ENCODE measurements at places on chromosomes 3 and 15.

GRCh38 chr3:130934442-130935089 is 40.7 kb downstream of the ATP2C1 start:
- DNase-seq = no peak

GRCh38 chr3:43736558-43737440 is 46.1 kb downstream of the ABHD5 start:
- no peak for DNase-seq

- DNase-seq = no peak
Observed at GRCh38 chr3:41579861-41580260, 380.6 kb downstream of the CTNNB1 start.

DNA sequence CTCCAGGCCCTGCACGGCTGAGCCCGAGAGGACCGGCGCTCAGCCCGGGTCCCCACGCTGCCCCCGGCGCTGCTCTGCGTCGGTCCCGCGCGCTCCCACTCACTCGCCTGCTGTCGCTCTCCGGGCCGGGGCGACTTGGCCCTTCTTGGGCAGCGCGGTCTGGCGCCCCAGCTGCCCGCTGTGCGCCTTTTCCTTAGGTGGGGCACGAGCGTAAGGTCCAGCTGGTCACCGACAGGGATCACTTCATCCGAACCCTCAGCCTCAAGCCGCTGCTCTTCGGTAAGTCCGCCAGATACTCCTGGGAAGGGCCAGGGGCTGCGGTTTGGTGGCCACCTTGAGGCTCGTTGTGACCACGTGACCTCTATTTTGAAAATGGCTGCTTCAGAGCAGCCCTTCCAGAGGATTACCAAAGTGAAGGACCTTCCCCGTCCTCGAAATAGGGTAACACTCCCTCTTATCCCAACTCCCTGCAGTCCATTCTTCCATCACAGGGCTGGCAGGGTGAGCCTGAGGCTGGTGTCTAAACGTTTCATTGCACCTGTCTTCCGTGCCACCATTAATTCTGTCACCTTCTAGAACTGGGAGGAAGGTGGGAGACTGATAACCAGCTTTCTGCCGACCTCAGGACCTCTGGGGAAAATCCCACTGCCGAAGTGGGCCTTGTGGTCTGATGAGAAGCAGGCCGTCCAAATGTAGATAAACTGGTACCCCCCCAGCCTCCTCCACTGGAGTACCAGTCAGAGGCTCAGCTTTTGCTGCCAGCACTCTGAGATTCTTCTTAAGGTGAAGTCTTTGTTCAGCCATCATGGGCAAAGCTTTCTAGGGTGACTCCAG is 812 bp downstream of the P4HTM start:
- DNase-seq = no peak

DNA sequence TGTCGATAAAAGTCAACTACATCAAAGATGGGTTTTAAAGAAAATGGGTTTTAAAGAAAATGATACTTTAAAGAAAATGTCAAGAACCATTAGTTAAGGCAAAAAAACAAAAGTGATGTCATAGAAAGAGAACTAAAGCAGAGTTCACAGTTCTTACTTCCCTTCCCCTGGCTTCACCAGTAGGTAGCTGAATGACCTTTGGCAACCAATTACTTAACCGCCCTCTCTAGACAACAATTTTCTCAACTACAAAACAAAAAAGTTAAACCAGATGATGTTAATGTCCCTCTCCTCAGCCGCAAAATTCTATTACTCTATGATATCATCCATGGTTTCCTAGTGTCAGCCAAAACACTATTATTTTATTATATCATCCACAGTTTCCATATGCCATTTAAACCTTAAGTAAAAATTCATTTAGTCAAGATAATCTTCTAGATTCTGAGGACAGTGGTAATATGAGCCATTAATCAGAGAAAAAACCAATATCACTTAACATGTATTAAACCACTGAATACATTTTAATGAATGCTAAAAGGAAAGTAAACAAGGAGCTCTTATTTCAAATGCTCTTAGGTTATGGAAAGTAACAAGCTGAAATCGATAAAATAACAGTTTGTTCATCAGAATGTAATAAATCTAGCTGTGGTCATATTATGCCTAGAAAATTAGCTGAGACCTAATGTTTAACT is 13.1 kb downstream of the RYK start:
- no peak for DNase-seq

DNA sequence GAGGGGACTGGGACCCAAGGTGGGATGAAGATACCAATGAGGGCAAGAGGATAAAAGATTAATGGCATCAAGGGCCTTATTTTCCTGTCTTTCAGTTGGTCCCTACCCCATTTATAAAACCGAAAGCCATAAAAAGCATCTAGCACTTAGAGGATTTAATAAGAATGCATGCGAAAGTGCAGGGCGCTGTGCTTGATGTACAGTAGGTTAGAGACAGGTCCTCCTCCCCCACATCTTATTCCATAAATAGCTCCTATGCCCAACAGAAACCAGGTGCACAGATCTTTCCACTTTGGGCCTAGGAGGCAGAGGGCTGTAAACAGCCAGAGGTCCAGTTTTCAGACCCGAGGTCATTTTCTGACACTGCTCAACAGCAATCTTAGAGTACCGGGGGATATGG is 1.2 kb downstream of the LPCAT4 start:
- no peak for DNase-seq

GRCh38 chr3:113124256-113124830 is 87.0 kb upstream of the BOC start:
- peak; percentile 11 for DNase-seq

DNA sequence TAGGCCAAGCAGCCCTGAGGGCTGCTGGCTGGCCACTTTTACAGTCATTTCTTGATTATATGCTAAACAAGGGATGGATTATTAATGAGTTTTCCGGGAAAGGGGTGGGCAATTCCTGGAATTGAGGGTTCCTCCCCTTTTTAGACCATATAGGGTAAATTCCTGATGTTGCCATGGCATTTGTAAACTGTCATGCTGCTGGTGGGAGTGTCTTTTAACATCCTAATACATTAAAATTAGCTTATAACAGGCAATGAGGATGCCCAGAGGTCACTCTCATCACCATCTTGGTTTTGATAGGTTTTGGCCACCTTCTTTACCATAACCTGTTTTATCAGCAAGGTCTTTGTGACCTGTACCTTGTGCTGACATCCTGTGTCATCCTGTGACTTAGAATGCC is 11.7 kb upstream of the PYDC2 start:
- DNase-seq = no peak

DNA sequence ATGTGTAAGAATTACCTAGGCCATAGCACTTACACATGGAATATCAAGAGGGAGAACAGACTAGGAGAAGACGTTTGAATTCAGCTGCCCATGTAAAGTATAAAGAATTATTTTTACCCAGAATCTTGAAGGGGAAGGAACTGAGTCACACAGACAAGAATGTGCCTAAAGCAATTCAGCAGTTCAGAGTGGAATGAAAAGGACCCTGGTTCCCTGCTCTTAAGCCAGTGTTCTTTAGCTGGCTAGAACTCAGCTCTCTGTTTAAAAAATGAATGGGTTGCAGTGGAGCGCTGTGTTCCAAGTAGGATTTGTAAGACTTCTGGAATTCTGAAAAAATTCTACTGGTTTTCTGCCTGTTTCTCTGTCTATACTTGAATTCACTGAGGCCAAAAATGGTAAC is 440.2 kb downstream of the LPP start:
- no peak for DNase-seq

DNA sequence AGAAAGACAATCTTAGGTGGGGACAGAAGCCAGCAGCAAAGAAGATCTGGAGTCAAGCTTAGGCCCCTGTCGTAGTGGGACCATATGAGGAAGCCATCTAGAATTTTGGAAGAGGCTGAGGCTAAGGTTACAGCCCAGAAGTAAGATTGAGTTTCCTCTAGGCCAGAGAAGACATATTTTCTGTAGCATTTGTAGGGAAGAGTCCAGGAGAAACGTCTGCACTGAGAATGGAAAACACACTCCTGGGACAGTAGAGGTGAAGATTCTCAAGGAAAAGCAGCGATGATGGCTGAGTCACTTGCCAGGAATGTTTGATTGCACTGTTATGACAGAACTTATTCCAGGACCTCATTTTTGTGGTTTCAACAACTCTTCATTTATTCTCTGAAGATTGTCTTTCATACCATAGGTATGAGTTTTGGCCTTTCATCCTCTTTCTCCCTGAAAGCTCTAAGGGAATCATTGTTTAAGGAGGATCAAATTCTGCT is 107.2 kb downstream of the GTPBP8 start:
- DNase-seq = no peak

DNA sequence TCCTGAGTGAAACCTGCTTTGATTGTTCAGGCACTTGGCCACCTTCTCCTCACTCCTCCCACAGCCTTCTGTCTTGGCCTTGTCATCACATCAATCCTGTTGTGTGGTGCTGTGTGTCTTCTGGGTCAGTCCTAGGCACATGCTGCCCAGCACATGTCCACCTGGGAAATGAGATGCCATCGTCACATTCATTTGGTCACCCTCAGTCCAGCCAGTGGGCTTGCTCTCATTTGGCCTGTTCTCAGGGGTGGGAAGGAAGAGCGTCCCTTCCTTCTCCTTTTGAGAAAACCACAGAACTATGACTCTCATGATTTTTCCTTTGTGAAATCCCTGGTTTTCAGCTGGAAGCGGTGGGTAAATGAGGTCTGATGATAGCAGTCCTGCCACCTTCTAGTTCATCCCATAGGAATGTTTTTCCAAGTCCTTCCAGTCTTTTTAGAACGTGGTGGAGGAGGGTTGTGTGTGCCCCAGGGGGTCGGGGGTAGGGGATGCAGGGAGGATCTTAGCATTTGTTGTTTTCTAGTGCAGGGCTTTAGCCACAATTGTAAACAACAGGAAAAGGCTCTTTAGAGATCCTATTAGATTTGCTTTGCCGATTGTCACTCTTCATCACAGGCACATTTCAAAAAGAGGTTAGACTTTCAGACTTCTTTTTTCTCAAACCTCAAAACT is 8.4 kb upstream of the PLA1A start:
- DNase-seq = no peak

GRCh38 chr15:80559320-80559693 is 135.8 kb upstream of the ABHD17C start:
- no peak for DNase-seq

DNA sequence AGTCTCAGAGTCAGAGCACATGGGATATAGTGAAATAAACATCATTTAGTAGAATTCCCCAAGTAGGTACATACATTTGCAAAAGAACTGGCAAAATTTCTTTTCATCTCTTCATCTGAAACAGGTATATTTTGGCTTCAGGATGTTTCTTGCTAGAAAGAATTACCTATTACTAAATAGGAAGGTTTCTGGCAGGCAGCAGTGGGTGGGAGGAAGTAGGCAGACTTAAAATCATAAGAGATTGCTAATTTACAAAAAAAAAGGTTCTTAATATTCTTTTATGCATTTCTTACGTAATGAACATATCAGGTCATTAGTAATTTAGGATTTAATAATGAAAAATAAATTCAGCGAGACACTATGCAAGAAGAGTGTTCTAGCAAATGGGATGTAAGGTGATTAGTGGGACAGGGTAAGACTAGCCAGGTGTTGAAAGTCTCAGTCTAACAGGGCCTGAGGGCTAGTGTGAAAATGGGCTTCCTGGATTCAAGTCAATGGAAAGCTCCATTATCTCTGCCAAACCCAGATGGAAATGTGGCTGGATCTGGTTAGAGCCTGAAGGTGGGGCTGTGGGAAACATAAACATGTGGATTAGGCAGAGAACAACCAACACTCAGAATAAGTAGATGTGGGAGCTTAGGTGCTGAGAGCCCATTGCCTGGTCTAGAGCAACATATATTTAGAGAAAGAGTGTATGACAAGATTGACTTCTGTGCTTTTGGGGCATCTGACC is 127.4 kb upstream of the FEZF2 start:
- no peak for DNase-seq

- peak; percentile 33 for DNase-seq
Observed at GRCh38 chr3:52245322-52246263, at the start of gene PPM1M. TSS of gene PPM1M (plus strand) at chr3:52245759. CDS start at chr3:52245825, 66 bp downstream.

DNA sequence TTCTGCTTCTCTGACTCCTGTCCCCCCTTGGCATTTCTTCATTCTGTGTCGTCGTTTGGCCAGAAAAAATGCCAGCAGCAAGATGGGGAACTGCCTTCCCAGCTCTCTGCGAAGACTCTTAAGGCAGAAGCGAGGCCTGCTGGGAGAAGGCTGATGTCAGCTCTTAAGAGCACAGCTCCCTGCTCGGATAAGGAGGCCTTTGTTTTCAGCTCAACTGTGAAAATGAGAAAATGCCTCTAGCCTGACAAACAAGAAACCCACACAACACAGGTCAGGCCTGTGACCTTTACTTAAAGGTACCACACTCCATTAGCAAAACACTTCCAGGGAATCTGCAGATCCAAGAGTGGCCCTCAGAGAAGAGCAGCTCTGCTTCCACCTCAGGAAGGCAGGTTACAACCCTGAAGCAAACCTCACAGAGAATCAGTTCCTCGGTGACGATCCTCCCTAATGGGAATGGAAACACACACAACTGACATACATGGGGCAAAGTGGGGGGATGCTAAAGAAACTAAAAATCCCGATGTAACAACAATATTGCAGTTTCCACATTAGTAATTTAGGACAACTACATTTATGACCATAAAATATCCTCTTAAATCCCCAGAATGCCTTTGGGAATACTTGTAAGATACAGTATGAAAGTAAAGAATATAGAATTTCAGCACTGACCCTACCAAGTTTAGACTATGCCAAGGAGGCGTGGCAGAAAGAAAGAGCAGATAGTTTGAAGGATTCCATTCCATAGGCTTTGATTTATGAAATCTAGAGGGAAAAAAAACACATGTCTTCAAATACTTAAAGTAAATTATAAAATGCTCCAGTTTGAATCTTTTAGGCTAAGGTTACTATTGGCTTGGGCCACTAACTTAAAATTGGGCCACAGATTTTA is 52.1 kb downstream of the VGLL4 start:
- DNase-seq = no peak

DNA sequence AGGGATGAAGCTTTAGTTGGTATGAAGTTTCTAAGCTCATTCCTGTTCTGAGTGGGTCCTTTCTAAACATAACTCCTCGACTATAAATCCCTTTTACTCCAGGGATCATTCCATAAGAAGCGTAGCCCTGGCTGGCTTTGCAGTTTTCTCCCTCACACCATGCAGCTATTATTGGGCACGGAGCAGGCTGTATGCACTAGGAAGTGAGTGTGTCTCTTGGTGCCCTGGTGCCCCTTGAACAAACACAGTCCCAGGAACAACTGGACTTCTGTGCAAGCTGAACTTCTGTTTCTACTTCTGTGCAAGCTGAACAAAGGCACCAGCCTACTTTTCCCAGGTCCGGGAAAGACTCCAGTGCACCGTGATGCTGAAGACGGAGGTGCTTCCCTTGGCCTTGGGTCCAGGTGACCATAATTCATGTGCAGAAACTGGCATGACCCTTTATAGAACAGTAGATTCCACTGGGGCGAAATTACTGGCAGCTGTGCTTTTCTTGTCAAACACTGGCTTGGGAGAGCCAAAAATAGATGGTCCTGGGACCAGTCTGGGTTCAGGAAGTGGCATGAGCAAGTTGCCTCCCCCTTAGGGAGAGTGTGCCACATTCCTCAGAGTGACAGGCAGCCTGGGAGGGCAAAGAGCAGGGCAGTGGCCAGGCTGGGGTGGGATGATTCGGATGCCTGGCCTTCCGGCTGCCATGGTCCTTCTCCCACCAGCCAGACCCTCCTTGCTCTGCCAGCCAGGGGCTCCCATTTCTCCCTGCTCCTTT is 127.2 kb downstream of the SLCO3A1 start:
- DNase-seq = no peak
